ENCODE measurements at places on chromosomes 3 and 15. TPM values are rescaled to one million over a fixed set of nuclear protein-coding genes. Genes with fewer than 3 reads are reported as not detected.

ZNF385D gene
- 2.2 TPM for total RNA-seq

SYNPR gene
- total RNA-seq = 2.3 TPM

DNA sequence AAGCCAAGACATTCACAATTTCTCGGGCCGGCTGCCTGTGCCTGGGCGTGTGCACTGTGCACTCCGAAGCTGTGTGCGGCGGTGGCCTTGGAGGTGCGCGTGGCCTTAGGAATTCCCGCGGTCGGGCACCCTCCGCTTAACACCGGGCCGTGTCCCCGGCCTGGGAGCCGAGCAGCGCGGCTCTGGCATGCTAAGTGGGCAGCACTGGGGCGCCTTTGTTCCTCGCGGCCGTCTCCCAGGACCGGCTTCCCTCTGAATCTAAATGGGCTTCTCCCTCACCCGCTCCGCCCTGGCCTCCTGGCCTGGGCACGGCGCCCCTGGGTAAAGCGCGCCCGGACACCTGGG lies 498 bp upstream of the ARNT2 start:
- peak; percentile 72 for DNase-seq

CCR3 gene
- total RNA-seq = 0.14 TPM

DNA sequence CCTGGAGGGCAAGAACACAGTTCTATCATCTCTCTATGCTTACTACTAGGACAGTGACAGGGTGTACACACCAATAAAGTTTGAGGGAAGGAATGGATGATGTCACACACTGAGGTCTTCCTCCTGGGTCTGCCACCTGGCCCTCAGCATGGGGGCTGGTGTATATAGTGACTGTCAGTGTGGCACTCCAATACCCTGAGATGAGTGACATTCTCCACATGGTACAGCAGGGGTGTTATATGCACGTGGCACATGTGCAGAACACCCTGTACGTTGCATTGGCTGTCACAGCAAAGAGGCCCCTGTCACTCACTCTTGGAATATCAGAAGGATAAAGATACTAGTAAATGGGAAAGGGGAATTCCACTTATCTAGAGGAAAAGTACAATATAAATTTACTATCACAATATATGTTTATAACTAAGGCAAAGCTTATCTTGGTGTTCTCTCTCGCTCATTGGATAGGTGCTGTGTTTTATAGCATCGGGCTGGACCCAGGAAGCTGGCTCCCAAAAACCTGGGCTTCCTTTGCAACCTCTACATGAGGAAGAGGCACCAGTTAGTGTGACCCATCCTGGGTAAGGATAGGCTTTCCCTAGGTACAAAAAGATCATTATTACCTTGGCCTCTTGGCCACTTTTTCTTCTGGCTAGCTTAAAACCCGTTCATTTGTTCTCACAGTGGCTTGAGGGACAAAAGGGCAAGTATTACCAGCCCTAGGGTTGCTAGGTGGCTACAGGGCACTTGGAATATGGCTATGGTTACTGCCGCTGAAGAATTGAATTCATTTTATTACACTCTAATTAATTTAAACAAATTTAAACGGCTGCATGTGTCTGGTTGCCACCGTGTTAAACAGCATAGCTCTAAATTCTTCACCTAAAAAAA lies 54.8 kb upstream of the HES1 start:
- no peak for DNase-seq

DNA sequence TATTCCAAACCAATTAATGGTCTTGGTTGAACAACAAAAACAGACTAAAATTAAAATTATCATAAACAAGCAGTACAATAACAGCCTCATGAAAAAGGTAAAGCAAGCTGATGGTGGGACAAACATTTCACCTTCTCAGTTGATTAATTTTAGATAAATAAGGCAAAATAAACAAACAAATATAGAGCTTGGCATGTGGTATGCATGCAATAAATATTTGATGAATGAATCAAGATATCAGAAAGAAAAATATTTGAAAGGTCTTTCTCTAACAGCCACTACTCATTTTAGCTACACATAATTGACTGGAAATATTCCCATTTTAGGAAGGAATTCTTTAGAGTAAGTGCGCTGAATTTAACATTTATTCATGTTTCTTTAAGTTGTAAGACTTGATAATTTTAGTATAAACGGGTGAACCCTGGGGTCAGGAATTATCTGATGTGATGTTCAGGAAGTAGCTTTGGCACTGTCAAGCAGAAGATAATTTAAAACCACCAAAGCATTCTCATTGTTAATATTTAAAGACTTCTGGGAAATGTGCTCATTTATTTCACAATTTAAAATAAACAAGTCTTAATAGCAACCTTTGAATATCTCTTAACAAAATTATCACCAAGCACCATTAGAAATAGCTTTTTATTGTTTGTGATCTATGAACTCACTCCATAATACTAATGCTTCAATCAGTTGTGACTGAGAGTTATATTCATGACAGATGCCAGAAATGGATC lies 372.3 kb upstream of the TGFBR2 start:
- DNase-seq = no peak

DNA sequence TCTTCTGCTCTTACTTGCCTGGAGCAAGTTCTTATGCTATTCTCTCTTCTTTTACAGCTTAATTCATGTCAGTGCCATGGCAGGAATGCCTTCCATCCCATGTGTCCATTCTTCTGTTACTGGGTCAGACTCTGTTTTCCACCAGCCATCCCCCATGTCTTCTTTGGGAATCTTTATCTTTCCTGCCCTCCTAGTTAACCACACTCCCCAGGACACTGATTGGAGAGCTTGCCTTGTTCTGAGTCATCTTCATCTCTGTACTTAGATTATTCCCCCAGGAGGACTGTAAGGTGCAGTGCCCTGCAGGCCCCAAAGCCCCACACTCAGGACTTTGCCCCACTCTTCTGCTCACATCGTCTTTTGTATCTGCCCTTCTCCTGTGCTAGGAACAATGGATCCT lies 3.6 kb downstream of the ABHD17C start:
- DNase-seq = no peak

CHRNA5 gene
- 11.5 TPM for total RNA-seq

- no peak for DNase-seq
These were observed 3.4 kb upstream of the COL7A1 start for GRCh38 chr3:48598323-48599076.

- no peak for DNase-seq
These were observed 256.3 kb downstream of the SCAPER start for GRCh38 chr15:76648732-76649444.
